ENCODE measurements at places on chromosomes 2 and 18. TPM values are rescaled to one million over a fixed set of nuclear protein-coding genes. Genes with fewer than 3 reads are reported as not detected.
A peak's percentile ranks its signal among the peaks of the same experiment; 100 is the strongest.

GRCh38 chr18:62329691-62330454 lies 4.8 kb downstream of the TNFRSF11A start:
- peaks cover 59% of the 10 kb centered on the region for H3K27me3 ChIP-seq
- H3K4me3 ChIP-seq, result no peak overlapping the region
- DNase-seq, result peak; percentile 52
- H3K27ac ChIP-seq, result no peak overlapping the region
- H3K36me3 ChIP-seq, result no peaks in the 10 kb centered on the region
- H3K4me1 ChIP-seq, result peaks cover 19% of the 10 kb centered on the region

GRCh38 chr18:78247615-78248289 lies 731.9 kb upstream of the SALL3 start:
- no peak overlapping the region for H3K4me3 ChIP-seq
- H3K4me1 ChIP-seq, result no peaks in the 10 kb centered on the region
- no peaks in the 10 kb centered on the region for H3K36me3 ChIP-seq
- H3K27me3 ChIP-seq, result no peaks in the 10 kb centered on the region

CCDC178 gene
- not detected for total RNA-seq

CBLN2 gene
- not detected for total RNA-seq

GRCh38 chr18:22563164-22563583 lies 145.5 kb upstream of the CTAGE1 start:
- H3K4me1 ChIP-seq, result peaks cover 2% of the 10 kb centered on the region
- DNase-seq, result no peak
- H3K27me3 ChIP-seq, result peaks cover 23% of the 10 kb centered on the region
- no peak overlapping the region for H3K4me3 ChIP-seq
- H3K36me3 ChIP-seq, result no peaks in the 10 kb centered on the region

DNA sequence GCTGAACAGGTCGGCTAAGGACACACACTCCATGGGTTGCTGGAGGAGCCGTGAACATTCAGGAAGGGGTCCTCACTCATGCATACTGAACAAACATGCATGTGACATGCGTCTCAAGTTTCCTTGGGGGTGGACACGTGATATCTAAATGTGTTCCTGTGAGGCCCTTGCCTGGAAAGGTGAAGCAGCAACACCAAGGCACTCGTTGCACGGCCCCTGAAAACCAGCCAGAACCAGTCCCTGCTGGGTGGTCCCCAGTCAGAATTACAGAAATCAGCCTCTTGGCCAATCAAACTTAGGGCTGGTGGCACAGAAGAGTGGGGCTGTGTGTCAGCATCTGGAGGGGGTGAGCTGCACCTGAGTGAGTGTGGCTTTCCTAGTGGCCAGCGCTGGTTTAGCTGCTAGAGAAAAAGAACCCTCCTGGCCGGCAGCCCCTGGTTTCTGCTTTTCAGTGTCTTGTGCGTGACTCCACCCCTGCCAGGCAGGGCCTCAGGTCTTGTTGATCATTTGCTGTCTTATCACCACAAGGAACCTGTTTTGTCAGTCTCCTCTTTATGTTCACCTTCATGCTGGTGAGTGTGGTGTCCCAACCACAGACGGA lies 3.2 kb upstream of the AQP12B start:
- no peak overlapping the region for H3K27ac ChIP-seq
- H3K36me3 ChIP-seq, result no peaks in the 10 kb centered on the region
- H3K4me1 ChIP-seq, result peaks cover 5% of the 10 kb centered on the region

DNA sequence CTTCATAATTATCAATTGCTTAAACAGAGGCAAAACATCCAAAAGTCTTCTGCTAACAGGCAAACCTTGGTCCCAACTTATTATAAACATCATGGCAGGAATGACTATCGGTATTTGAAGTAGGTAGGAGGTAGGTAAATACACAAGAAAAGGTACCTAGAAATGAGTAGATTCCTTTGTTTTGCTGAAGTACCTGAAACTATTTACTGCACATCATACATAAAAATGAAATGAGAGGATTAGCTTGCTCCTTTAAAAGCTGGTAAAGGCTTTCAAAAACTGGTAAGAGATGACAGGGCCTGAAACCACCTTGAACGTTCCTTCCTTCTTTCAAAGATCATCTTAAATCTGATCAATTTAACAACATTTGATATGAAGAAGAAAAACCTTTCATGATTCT lies 55.2 kb upstream of the MAPRE2 start:
- H3K27ac ChIP-seq, result no peak overlapping the region
- H3K4me3 ChIP-seq, result no peak overlapping the region
- no peak for DNase-seq
- H3K27me3 ChIP-seq, result no peaks in the 10 kb centered on the region

REG1B gene
- total RNA-seq, result not detected

GRCh38 chr18:35705988-35706387 lies 124.4 kb downstream of the GALNT1 start:
- H3K27me3 ChIP-seq, result no peaks in the 10 kb centered on the region
- H3K27ac ChIP-seq, result no peak overlapping the region
- no peaks in the 10 kb centered on the region for H3K4me1 ChIP-seq
- peaks cover 26% of the 10 kb centered on the region for H3K36me3 ChIP-seq
- DNase-seq, result no peak
